ENCODE measurements at places on chromosomes 6 and 20.

GRCh38 chr6:144305567-144305966 lies 20.4 kb downstream of the UTRN start:
- no peak for DNase-seq

- no peak for DNase-seq
Observed at GRCh38 chr6:132007474-132008190, 56.5 kb upstream of the CCN2 start.

- no peak for DNase-seq
Observed at GRCh38 chr6:142802124-142802523, 142.9 kb downstream of the HIVEP2 start.

GRCh38 chr6:32845384-32845884 lies 1.6 kb upstream of the PSMB8 start:
- no peak for DNase-seq

DNA sequence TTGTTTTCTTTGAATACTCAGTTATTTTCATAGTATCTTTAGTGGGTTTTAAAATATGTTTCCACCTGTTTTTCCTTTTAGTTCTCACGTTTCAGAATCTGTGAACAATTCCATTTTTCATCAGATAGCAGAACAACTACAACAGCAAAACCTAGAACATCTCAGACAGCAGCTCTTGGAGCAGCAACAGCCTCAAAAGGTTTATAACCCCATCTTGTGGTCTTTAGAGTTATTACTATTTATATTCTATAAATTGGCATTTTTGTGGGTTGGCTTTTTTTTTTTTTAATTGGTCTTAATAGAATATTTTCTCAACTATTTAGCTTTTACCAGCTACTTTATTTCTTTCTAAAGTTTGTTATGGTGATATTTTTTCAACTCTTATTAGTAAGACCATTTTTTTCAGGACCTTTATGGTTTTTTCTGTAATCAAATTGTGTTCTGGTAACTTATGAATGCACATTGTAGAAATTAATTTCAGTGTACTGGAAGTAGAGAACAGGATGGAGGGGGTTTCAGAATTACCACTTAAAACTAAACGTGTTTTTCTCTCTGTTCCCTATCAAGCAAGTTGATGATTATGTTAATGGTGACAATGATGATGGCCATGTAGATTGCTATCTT lies 72.2 kb downstream of the SCAF8 start:
- peak; percentile 3 for DNase-seq
